ENCODE measurements at places on chromosomes 3 and 15. TPM values are rescaled to one million over a fixed set of nuclear protein-coding genes. Genes with fewer than 3 reads are reported as not detected.

GRCh38 chr3:155912579-155913190, 42.2 kb downstream of the GMPS start:
- no peak for DNase-seq

MYO9A gene
- total RNA-seq, result 22.0 TPM

PARP14 gene
- 41.3 TPM for total RNA-seq

KAT2B gene
- 48.8 TPM for total RNA-seq

GRCh38 chr3:143847787-143848631, at the start of gene SLC9A9:
Gene SLC9A9, minus strand, starts transcription at chr3:143848468. Its CDS starts 146 bp downstream, at chr3:143848322.
- peak; percentile 52 for DNase-seq

GRCh38 chr3:195811756-195812155, at the start of gene MUC4:
Gene MUC4, minus strand, starts transcription at chr3:195811929. Its CDS starts 112 bp downstream, at chr3:195811817.
- no peak for DNase-seq

Measured in CD8-positive, alpha-beta memory T cell (primary cell).